ENCODE measurements at places on chromosomes 3 and 15. TPM values are rescaled to one million over a fixed set of nuclear protein-coding genes. Genes with fewer than 3 reads are reported as not detected.

The SAXO2 gene
- 4.4 TPM for total RNA-seq

The DNAJA4 gene
- total RNA-seq, result 38.6 TPM

The GOLGA6A gene
- not detected for total RNA-seq

The ANKUB1 gene
- not detected for total RNA-seq

The ST8SIA2 gene
- not detected for total RNA-seq

The FANCD2 gene
- total RNA-seq, result 86.4 TPM

The UBAP1L gene
- total RNA-seq, result 2.7 TPM

The CCDC54 gene
- total RNA-seq, result not detected

The PLOD2 gene
- total RNA-seq, result 1.1 TPM

The RETNLB gene
- not detected for total RNA-seq

The SI gene
- total RNA-seq, result not detected

The SLC51A gene
- not detected for total RNA-seq

The SLC7A14 gene
- not detected for total RNA-seq

The UQCC5 gene
- total RNA-seq, result 12.0 TPM

The LRRIQ4 gene
- total RNA-seq, result 0.12 TPM

The PAQR9 gene
- not detected for total RNA-seq

The OSBPL10 gene
- total RNA-seq, result 11.8 TPM

The CLRN1 gene
- not detected for total RNA-seq

The TNNC1 gene
- total RNA-seq, result 4.2 TPM

The SYNPR gene
- total RNA-seq, result not detected

The IQGAP1 gene
- 181 TPM for total RNA-seq

The COL8A1 gene
- total RNA-seq, result not detected

The SKOR1 gene
- 0.18 TPM for total RNA-seq

The CEMIP gene
- not detected for total RNA-seq

The STAB1 gene
- total RNA-seq, result 0.09 TPM

The TMC3 gene
- total RNA-seq, result not detected

The CFAP20DC gene
- total RNA-seq, result 2.7 TPM

The ABCF3 gene
- total RNA-seq, result 66.2 TPM
